ENCODE measurements at places on chromosomes 2 and 18.
A peak's percentile ranks its signal among the peaks of the same experiment; 100 is the strongest.

GRCh38 chr2:151171186-151171585 is 90.5 kb downstream of the RBM43 start:
- no peak for DNase-seq

- DNase-seq, result no peak
Observed at GRCh38 chr2:203804764-203805485, 62.6 kb upstream of the CTLA4 start.

- no peak for DNase-seq
Observed at GRCh38 chr18:75723521-75724340, 296.2 kb upstream of the SMIM21 start.

DNA sequence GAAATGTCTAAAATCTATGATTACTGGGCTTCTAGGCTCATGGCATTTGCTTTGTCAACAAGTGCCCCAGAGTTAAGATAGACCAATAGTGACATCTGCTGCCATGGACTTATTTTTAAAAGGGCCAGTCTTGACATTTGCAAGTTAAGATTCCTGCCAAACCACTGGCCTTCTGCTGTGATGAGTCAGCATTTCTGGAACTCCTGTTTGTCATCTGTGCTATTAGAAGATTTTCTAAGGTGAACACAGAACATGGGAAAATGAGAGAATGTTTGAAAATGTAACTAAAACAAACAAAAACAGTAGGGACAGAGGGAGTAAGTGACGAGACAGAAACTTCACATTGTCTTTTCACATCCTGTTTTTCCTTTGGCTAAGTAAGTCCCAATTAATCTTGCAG is 93.7 kb upstream of the WDR75 start:
- peak; percentile 93 for DNase-seq

DNA sequence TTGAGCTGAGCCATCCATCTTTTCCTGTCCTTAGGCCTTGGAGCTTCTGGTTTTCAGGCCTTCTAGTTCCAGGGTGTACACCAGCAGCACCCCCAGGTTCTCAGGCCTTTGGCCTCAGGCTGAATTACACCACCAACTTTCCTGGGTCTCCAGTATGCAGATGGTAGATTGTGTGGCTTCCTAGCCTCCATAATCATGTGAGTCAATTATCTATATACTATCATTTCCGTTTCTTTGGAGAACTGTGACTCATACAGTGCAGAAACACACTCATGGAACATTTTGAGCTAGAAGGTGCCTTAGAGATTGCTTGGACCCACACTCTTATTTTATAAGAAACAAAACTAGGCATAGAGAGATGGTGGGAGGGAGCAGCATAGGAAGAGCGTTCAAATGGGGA is 167.4 kb downstream of the NCK2 start:
- no peak for DNase-seq

GRCh38 chr2:152186262-152186661 is 10.7 kb upstream of the STAM2 start:
- DNase-seq, result no peak

DNA sequence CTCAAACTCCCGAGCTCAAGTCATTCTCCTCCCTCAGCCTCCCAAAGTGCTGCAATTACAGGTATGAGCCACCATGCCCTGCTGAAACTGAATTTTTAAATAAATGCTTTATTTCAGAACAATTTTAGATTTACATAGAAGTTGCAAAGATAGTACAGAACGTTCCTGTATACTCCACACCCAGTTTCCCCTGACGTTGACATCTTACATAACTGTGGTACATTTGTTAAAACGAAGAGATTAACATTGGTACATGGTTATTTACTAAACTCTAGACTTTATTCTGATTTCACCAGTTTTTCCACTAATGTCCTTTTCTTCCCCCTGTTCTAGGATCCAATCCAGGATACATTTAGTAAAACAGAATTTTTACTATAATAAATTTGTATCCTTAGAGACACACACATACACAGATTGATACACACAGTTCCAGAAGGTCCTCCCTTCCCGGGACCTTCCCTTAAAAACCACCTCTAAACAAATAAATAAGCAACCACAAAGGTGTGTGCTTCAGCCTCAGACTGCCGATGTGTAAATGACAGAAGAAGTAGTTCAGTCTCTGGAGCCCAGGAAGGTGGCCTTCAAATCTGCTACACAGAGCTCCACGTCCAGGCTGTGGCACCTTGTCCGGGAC is 6.9 kb downstream of the NEU2 start:
- no peak for DNase-seq

Data from GM04504 (cell line).